ENCODE measurements at places on chromosomes 12 and 14.
A peak's percentile ranks its signal among the peaks of the same experiment; 100 is the strongest.

DNA sequence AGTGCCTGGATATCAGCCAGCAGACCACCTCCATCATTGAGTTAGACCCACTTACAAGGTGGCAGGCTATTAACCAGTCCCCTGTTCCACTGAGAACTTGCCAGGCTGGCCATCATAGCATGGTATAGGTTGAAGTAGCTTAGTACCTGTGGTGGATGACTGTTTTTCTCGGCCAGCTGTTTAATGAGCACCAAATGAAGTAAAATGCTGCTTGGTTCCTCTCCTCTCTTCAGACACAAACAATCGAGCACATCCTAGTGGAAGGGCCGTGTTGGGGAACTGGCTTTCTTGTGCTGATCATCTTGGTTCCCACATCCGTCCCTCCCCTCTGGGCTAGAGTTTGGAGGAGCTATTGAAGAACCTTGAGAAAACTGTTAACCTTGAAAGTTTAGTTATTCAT is 486.2 kb downstream of the RAD51B start:
- no peak for DNase-seq

- DNase-seq = no peak
Measured at GRCh38 chr12:96255077-96255476, 60.9 kb downstream of the ELK3 start.

DNA sequence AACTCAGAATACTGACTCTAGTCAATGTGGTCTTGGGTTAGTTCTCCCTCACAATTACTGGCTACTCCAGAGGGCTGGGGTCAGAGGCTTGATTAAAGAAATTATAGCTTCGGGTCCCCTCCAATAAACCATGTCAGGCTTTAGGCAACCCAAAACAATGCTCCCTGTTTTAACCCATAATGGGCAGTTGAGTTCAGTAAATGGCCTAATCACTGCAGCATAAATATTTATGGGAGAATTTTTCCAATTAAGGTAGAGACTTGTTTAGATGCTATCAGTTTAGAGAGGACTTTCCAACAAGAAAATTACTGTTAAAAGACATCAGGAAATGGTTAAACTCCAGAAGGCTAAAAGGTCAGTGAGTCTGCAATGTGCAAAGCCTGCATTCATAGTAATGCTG is 389.2 kb upstream of the PRICKLE1 start:
- no peak for DNase-seq

DNA sequence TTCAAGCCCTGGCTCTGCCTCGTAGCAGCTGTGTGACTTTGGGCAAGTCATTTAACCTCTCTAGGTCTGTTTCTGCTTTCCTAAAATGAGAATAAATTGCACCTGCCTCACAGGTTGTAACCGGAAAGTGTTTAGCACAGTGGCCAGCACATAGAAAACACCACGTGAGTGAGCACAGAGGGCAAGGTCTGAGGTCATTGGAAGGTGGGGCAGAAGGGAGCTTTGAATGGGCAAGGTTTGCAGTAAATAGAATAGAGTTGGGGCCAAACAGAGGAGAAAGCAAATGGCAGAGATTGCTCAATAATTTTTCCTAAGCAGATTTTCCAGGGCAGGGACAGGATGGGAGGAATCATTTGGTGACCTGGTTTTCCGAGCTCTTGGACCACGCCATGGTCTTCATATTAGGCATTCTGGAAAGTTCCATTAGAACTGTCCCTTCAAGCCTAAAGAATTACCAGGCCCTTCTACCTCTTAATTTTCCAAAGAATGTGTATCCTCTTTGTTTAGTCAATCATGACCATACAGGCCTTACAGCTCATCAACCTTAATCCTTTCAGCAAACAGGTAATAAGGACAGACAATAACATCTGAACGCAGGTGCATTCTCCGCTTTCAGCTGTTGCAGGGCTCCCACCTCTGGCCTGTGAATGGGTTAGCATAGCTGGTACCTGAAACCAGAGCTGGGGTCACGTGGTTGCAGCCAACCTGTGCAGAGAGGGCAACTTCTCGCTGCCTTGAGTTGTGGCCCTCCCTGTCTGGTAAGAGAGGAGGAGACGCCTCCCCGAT is 53.8 kb downstream of the VWF start:
- no peak for DNase-seq

- DNase-seq = no peak
Measured at GRCh38 chr12:64946132-64946829, 121.8 kb downstream of the TBC1D30 start.

DNA sequence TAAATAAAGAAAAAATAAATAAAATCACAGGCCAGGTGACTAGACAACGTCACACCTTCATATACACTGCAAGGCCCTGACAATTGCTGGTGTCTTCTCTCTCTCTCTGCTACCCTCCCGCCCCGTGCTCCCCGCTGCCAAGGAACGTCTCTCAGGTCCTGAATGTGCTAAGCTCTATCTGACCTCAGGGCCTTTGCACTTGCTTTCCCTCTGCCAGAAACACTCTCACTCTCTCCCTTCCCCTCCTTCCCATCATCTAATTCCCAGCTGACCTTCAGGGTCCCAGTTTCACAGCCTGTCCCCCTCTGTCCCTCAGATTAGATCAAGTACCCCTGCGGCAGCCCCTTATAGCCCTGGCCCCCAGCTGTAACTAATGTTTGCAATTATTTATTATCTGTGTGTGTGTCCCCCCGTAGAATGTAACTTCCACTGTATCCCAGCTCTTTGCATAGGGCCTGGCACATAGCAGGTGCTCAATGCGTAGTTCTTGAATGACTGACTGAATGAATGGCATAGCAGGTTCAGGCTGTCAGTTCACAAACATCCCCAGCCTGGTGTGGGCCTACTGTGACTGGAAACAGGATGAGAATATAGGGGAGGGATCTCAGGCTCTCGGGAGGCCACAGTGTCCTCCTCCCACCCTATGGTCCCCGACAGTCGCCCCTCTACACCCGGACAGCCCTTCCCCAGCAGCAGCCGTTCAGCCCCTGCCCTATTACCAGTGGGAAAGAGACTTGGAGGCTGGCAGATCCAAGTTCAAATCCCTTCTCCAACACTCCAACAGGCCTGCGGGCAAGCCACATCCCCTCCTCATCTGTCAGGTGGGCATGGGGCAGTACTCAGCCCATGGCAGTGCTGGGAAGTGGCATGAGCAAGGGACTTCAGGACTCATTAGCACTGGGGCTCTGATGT is 6.6 kb downstream of the BEGAIN start:
- DNase-seq = no peak

DNA sequence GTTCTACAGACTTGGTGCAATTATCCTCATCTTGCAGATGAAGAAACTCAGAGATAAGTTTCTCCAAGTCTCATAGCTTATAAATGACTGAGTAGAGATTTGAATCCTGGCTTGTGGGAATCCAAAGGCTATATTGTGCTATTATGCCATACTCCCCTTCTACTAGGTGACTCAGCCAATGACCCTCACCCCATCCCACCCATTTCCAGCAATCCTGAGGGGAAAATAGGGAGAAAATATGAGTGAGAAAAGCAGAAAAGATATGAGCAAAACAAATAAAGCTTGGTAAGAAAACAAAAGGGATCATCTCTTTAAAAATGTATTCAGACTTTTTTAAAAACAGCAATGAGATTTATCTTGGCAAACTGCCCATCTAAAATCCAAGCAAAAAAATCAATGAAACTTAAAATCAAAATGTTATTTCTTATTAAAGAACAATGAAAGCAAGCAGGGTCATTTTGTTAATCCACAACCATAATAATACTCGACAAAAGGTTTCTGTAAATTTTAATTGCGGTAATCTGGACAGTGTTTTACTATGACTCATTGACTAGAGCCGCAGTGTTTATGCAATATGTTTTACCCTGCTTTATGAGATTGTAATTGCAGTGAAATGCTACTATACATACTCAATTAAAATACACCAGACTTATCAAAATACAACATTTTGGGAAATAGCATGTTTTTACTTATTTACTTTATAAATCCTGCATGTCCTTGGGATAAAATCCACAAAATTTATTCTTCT is 13.1 kb upstream of the LGR5 start:
- DNase-seq = peak; percentile 53

- DNase-seq = no peak
Measured at GRCh38 chr12:5584412-5585175, 152.7 kb downstream of the NTF3 start.

DNA sequence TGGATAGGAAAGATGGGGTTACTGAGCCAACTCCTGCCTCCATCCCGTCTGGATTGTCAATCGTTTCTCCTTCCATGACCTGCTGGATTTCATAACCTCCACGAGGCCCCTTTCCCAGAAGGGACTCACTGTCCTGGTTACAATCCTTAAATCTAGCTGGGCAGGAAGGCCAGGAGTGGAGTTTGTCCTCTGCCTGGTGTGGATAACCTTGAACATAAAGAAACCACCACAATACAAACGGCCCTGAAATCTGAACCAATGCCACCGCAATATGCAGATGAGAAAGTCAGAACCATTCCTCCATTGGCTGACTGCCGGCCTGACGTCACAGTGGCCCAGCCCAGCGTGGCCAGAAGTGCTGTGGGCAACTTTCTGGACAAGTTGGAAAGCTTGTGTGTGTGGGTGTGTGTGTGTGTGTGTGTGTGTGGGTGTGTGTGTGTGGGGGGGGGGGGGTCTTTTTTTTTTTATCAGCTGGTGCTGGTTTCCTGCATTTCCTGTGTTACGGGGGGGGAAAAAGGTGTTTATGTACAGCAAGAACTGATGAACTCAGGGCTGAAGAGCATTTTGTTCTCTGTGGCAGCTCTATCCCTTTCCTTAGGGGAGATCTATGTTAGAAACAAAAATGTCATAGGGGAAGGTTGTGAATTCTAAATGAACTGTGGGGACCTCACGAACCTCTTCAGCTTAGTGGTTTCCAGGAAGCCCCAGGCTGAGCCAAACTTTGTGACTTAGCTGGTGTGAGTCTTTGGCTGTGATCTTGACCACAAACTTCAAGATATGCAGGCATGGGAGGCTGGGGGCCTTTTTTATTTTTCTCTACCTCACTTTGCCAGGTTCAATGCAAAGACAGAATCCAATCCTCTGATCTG is 81.6 kb upstream of the MED13L start:
- DNase-seq = peak; percentile 90
